ENCODE measurements at places on chromosomes 3 and 15.

DNA sequence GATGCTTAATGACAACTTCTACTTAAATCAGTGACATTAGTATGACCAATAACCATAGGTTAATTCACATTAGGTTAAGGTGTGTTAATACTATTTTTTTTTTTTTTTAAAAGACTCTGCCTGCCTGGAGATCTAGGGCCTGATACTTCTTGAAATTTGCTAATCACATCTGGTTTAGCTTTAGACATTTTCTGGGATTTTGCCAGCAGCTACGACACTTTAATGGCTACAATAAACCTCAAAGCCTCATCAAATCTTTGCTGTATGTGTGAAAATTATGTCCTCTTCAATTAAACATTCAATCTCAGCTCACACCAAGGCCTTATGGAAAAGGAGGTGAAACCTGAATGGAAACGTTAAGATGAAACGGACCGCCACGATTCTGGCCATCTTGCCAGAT is 167.9 kb downstream of the GREM1 start:
- no peak for DNase-seq

GRCh38 chr3:174101244-174101643 is 703.7 kb downstream of the NLGN1 start:
- DNase-seq = no peak

DNA sequence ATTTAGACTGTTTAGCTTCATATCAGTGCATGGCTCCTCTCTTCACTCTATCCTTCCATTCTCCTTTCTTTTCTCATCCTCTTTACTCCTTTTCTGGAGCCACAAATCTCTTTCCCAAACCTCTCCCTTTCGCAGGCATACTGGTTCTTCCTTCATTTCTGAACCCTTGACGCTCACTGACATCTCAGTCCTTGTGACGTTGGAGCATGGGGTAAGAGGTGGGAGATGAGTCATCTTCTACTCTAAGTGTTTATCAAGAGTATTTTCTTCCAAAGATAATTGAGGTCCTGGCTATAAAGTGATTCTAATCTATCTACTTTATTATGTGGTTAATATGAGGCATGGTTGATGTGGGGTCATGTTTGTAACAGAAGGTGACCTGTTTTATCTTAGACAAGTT is 414.2 kb downstream of the AGBL1 start:
- no peak for DNase-seq

DNA sequence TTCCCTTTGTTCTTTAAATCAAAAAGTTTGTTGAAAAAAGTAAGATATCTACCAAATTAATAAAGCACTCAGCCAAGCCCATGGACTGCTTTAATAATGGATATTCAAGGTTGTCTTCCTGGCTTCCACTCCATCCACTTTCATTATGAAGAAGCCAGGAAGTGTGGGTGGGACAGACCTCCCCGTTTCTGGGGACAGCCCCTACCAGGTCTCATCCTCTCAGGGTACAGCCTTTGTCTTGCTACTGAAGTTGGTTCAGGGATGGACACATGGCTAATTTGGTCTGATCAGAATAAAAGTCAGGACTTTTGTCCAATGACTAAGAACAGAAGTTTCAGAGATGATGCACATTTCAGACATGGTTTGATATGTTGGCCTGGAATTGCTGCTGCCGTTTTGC is 32.6 kb downstream of the CCNB2 start:
- DNase-seq = no peak

DNA sequence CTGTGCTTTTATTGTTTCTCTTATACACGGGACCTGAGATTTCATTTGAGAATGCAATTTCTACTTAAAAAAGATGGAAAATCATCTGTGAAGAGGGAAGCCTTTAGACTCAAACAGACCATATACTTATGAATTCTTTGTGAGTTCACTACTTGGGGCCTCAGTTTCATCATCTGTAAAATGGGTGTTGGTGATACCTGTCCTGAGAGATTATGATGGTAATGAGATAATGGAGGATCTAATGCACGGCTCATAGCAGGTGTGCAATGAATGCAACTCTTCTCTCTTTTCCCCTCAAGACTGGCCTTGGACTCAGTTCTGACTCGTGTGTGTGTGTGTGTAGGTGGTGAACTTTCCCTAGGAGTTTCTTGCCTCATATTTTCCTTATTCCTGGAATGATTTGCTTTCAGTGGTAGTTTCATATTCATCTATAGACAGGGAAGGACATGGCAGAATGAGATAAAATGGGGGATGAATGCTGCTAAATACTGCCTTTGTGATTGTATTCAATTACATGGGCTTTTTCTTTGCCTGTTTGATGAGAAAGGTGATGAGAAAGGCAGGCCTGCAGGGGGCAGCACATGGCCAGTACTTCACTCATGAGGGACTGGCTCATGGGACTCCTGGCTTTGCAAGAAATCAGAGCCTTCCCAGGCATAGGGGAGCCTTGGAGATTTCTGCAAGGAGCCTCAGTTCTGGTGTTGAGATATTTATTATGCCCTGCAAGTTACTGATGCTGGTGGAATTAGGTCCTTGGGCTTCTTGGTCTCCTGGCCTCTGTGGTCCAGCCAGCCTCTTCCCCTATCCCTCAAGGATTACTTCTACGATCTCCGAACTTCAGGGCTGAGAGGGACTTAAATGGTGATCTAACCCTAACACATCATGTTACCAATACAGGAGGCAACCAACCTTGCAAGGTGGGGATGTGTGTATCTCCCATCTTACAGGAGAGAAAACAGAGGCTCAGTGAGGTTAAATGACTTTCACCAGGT is 70.7 kb downstream of the RPLP1 start:
- peak; percentile 47 for DNase-seq

- DNase-seq = no peak
Measured at GRCh38 chr3:186277268-186277909, 84.6 kb downstream of the DGKG start.

DNA sequence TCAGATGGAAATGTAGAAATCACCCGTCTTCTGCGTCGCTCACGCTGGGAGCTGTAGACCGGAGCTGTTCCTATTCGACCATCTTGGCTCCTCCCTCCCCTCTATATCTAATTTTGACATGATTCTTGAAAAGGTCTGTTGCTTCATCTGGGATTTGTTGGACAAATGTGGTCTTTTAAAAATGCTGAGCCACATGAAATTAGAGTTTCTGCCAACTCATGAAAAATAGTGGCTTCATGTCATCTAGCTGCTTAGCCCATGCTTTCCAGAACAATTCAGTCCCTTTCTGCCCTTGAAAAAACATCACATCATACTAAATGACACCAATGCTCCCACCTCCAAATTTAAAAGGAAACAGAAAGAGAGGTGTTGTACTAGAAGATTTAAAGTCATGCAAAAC is 148.6 kb upstream of the EIF1B start:
- DNase-seq = no peak
